ENCODE measurements at places on chromosomes 3 and 15.

DNA sequence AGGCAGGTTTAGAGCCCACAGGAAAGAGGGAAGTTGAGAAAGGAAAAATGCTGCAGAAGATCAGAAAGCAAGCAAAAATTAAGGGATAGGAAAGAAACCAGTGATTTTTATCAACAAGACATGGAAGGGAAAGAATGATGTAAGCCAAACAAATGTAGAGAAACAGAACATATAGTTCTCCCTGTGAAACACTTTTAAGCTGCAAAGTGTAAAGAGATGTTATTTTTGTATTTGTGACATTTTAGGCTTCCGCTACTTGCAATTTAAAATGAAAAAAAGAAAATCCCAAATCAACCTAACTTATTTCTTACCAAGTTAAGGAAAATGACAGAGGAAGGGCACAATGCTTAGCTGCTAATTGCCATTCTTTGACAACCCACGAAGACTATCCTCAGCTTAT is 111.6 kb downstream of the PDCD6IP start:
- no peak for DNase-seq

GRCh38 chr15:74167891-74168331 is 5.6 kb upstream of the ISLR start:
- DNase-seq = no peak

DNA sequence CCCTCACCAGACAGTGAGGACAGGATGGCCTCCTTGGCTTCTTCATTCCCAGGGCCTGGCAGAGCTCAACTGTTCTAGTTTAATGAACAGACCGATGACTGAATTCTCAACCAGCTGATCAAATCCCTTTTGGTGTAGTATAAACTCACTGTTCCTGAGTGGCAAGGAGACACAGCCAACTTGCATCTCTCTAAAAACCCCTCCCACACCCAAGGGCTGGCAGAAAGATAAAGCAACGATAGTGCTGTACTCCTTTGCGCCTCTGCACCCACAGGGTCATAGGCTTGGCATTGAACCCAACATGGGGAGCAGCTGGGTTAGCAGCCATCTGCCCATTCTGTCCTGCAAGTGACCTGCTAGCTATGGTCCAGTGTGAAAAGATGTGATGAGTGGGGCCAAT is 103.2 kb downstream of the RYK start:
- no peak for DNase-seq

DNA sequence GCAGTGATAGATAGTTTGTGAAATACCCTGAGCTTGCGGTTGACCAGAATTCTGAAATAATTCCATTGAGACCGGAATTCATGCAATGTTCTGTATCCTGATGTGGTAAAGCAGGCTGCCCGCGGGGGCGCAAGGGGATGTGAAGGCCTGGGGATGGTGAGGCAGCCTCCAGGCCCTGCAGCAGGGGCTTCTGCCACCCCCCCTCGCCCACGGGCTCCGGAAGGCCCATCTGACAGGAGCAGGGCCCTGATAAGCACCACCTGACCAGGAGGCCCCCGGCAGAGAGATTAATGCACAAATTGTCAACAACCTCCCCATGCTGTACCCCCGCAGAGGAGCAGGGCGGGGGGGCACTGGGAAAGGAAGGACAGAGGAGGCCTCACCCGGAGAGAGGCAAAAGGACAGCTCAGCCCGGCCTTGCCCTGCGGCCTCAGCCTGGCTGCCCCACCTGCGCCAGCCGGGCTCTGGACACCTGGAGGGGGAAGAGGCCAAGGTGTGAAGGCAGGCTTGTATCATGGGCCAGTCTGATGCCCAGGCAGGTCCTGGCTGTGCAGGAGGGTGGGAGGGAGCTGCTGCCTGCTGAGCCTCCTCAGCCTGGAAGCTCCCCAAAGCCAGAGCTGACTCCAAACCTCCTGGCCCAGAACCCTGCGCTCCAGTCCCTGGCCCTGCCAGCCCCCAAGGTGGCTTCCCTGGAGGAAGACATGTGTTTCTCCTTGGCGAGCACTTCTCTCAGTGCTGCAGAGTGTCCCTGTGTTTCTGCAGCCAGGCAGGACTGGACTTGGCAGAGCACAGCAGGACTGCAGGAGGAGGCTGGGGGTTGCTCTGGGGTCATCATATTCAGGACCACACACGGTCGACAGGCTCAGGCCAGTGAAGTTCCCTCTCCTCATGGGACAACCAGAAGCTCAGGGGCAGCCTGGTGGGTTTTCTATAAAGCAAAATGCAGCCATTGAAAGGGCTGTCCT is 46.5 kb downstream of the RPN1 start:
- DNase-seq = no peak

- DNase-seq = no peak
These were observed 4.2 kb downstream of the ABTB1 start for GRCh38 chr3:127676921-127677351.

- no peak for DNase-seq
These were observed 92.8 kb upstream of the TNFSF10 start for GRCh38 chr3:172616031-172616461.

GRCh38 chr3:45781841-45782240 is 14.5 kb downstream of the SLC6A20 start:
- no peak for DNase-seq

- no peak for DNase-seq
These were observed 17.8 kb downstream of the SPATA12 start for GRCh38 chr3:57078344-57078634.

- DNase-seq = no peak
These were observed 77.8 kb upstream of the CHRNB4 start for GRCh38 chr15:78718837-78719236.

DNA sequence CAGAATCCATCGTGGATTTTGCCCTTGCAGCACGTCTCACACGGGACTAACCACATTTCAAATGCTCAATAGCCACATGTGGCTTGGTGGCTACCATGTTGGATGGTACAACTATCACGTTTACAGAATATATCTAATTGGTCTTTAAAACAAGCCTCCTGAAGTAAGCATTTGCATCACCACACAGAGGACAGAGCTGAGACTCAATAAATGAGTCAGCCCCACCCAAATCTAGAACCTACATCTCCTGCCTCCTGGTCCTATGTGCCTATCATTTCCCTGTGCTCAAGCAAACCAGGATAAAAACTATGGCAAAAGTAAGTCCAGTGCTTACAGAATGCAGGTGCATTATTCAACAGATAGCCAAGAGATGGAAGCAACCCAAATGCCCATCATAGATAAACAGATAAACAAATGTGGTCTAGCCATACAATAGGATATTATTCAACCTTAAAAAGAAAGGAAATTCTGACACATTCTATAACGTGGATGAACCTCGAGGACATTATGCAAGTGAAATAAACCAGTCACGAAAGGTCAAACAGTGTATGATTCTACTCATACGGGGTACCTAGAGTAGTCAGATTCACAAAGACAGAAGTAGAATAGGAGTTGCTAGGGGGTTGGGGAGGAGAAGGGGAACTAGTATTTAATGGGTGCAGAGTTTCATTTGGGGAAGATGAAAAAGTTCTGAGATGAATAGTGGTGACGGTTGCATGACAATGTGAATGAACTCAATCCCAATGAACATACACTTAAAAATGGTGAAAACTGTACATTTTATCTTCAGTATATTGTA is 43.9 kb downstream of the SRGAP3 start:
- DNase-seq = no peak

DNA sequence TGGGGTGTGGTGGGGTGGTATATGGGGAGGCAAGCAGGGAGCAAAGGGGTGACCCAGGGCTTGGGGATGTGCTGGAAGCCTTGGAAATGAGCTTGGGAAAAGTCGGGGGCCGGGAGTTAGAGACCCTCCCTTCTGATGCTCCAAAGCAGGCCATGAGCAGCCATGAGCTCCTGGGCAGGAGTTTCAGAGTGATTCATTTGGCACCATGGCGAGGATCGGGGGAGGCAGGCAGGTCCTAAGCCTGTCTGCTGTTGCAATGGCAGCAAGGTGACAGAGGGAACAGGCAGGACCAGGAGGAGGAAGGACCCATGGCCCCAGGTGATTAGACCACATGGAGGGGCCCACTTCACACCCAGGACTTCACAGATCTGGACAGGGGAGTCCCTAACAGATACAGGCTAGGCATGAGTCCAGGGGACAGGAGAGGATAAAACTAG is 21.3 kb downstream of the RGMA start:
- DNase-seq = no peak

DNA sequence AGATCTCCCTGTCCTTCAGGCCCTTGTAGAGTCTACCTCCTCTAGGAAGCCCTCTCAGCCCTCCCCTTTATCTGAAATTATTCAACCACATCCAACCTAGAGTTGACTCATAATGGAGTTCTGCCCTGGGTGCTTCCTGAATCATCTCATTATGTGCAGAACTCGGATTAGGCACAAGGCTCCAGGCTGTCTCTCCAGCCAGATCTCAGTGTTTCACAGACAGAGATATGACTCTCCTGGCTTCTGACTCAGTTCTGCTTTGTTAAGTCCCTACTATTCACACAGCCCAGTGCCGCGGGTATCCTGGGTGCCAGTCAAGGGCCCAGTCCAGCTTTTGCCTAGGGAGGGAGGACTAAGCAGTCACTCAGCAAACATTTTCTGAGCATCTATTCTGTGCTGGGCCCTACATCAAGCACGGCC is 9.3 kb downstream of the STRA6 start:
- DNase-seq = peak; percentile 94

- no peak for DNase-seq
These were observed 31.4 kb upstream of the PRTG start for GRCh38 chr15:55774113-55774970.

GRCh38 chr3:104040896-104041295 is 1325.8 kb upstream of the ALCAM start:
- no peak for DNase-seq

DNA sequence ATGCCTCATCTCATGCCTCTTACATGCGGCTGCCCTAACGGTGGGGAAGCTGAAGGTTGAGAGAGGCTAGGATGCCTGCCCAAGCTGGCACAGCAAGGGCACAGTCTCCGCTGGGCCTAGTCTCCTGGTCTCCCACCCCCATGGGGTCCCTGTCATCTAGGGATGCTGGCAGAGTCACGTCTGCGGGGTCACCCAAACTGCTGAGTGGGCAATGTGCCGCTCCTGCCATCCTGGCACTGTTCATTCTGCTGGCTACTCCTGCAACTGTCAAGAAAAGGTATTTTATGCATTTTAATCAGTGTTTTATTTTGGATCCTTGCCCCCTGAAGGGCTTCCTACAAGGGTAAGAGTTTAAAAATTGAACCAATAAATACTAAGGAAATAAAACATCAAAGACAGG is 12.8 kb downstream of the LINGO1 start:
- DNase-seq = no peak

- no peak for DNase-seq
These were observed 289.8 kb upstream of the ROPN1 start for GRCh38 chr3:124281453-124282316.

DNA sequence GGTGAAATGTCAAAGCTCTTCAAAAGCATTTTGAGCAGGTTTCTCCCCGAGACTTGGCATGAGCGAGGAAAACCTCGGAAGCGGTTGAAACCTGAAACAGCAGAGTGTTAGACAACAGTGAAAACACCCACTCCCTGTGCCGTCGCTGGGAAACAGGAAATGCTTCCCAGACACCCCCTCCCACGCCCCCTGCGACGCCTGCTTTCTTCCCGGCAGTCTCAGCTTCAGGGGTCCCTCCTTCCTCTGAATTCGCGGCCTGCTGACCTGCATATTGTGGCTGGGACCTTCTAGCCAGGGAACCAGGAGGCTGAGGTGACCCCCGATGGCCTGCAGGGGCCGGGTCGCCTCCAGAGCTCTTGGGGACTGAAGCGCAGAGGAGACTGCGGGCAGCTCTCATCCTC is 250.6 kb upstream of the LYSMD4 start:
- DNase-seq = no peak

GRCh38 chr3:141352262-141352984 is 15.9 kb upstream of the ZBTB38 start:
- DNase-seq = no peak

- no peak for DNase-seq
These were observed 286.9 kb downstream of the NFKBIZ start for GRCh38 chr3:102136183-102136582.

- DNase-seq = peak; percentile 62
These were observed 780 bp downstream of the TIPARP start for GRCh38 chr3:156674911-156675829.

- no peak for DNase-seq
These were observed 12.0 kb downstream of the TMEM266 start for GRCh38 chr15:76071806-76072205.

Measured in Caki2 (cell line).